Stimulated activated CD8-positive, alpha-beta memory T cell treated with anti-CD3 and anti-CD28 coated beads, Interleukin-4, amount 100 ng/mL, for 4 hours (primary cell): ENCODE measurements at places on chromosomes 6 and 20.

GRCh38 chr20:20395903-20396568 lies 28.1 kb downstream of the INSM1 start:
- DNase-seq: no peak

GRCh38 chr6:167787896-167788562 lies 38.7 kb upstream of the AFDN start:
- no peak for DNase-seq

DNA sequence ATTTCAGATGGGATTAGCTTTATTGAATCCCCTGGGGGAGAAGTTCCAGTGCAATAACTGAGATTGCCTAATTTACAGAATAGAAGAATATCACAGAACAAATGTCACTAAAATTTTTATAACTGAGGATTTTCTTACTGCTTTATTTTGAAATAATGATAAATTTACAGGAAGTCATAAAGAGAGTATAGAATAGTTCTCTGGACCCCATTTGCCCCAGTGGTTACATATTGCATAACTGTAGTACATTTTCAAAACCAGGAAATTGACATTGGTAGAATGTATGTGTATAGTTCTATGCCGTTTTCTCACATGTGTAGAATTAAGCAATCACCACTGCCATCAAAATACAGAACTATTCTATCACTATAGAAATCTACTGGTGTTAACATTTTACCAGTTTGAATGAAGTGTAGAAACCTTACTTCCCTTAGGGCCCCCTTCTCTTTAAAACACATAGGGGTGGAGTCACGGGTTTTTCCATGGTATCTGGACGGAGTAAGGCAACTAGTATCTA lies 18.3 kb downstream of the KIF6 start:
- no peak for DNase-seq

- no peak for DNase-seq
These were observed 48.8 kb downstream of the ERMARD start for GRCh38 chr6:169800116-169800667.

GRCh38 chr6:140857739-140858380 lies 1274.9 kb upstream of the GJE1 start:
- DNase-seq: no peak

GRCh38 chr6:90294989-90295853 lies 1.4 kb downstream of the BACH2 start:
- DNase-seq: peak; percentile 79

- no peak for DNase-seq
These were observed 144.3 kb downstream of the GRIK2 start for GRCh38 chr6:101537753-101538316.

- DNase-seq: no peak
These were observed 117.7 kb upstream of the BACH2 start for GRCh38 chr6:90414352-90414751.

DNA sequence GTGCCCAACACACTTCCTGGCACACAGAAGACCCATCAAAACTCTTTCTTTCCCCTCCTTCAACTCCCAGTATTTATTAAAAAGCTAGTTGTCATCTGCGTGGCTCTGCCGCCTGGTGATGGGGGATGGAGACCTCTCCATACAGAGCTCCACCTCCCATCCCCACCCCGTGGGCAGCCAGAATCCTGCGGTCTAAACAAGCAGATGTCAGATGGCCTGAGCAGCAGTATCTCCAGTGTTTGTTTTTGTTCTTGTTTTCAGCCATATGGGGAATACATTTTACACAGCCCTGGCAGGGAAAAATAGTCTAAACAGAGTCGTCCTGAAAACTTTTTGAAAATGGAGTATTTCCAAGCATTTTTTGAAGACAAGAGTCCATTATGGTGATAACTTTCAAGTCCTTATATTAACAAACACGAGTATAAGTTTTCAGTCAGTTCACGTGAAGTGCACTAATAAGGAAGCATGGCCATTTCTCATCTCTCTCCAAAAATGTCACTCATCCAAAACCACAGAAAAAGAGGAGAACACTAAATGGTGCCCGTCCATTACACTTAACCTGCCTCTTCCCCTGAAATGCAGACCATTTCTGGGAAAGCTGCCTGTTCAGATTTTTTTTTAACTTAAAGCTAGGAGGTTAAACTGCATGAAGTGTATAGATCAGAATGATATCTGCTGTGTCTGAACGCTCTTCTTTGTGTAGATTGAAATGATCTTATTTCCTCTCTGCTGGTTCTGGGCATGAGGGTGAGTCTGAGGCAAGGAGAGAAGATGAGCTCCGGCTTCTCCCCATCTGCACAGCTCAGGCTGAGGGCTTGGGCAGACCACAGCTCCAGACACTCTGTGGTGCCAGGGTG lies 91.0 kb downstream of the TCP11 start:
- no peak for DNase-seq

DNA sequence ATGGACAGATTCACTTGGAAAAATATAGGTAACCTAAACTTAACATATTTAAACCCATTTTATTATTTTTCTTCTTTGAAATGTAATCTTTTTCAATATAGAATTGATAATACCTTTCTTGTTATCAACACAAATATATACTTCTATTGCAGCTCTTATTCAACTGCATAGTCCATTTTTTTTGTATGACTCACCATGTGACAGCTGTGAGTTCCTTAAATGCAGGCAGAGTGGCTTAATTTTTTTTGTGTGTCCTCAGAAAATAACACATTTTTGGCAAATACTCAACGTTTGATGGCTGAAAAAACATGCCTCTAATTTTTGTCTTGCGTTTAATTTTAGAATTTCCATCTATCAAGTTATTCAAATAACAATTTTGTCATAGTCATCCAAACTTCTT lies 454.8 kb downstream of the PHF3 start:
- no peak for DNase-seq

- no peak for DNase-seq
These were observed 33.6 kb downstream of the APCDD1L start for GRCh38 chr20:58481481-58482021.
